Esophagus squamous epithelium (tissue), 5 donors: ENCODE measurements at places on chromosomes 16 and 17. TPM values are rescaled to one million over a fixed set of nuclear protein-coding genes. Genes with fewer than 3 reads are reported as not detected.

SLC47A2 gene
- 0.56 TPM for total RNA-seq

PPY gene
- total RNA-seq, result not detected

SGSH gene
- total RNA-seq, result 8.7 TPM

RPH3AL gene
- total RNA-seq, result 8.8 TPM

GRCh38 chr16:1377406-1378010 lies 25.8 kb downstream of the GNPTG start:
- DNase-seq, result no peak

- DNase-seq, result no peak
These were observed 84.2 kb downstream of the UTP18 start for GRCh38 chr17:51344532-51344931.
